Stimulated activated CD8-positive, alpha-beta memory T cell treated with anti-CD3 and anti-CD28 coated beads, Interleukin-12 subunit alpha, Interleukin-12 subunit beta, amount 100 ng/mL, for 1 hour (primary cell): ENCODE measurements at places on chromosomes 7 and 10.

DNA sequence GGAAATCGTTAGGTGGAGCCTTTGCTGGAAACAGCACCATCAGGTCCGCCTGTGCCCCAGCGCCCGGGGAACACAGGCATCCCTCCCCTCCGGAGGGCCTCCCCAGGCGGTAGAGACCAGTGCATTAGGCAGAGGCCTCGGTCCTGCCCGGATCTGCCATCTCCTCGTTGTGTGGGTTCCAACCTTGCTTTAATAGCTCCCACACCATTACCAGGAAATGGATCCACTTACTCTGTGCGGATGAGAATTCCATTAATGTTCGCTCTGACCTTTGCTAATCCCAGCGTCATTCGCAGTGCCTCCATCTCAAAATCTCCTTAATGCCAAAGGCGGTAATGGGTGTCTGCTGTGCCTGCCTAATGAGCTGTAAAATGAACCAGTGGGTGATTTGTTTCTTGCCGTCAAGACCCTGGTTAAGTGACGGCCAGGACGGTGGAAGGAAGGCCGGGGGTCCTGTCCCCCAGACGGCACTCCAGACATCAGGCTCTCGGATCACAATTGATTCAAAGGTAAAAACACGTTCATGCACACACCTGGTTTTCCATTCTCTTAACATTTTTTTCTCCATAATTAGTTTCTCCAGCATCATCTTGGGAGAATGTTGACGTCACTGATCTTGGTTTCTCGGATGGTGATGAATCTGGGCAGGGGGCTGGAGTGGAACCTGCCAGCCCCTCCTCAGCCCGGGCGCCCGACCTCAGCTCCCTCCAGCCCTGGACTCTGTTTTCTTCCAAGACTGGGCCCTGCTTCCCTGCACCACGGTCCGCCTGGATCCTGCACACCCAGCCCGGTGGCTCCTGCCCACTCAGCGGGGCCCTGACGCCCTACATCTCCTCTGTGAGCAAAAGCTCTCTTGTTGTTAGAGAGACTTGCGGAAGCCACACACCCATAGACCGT lies 22.8 kb upstream of the FAM20C start:
- no peak for DNase-seq

DNA sequence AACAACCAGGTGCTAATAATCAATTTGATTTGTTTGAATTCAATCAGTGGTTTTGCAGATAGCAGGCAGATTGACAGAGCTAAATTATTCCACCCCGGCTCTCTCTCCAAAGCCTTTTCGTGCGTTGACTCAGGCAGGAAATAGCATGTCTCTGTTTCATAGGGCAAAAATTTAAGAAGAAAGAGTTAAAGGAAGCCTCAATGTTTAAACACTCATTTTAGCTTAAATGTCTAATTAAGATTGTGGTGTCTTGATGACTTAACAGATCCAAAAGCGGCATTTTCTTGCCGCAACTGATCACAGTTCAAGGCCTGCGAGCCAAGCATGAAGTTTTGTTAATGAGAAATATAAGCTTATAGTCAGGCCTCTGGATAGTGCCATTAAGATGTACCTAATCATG lies 1051.1 kb upstream of the AUTS2 start:
- DNase-seq: no peak

DNA sequence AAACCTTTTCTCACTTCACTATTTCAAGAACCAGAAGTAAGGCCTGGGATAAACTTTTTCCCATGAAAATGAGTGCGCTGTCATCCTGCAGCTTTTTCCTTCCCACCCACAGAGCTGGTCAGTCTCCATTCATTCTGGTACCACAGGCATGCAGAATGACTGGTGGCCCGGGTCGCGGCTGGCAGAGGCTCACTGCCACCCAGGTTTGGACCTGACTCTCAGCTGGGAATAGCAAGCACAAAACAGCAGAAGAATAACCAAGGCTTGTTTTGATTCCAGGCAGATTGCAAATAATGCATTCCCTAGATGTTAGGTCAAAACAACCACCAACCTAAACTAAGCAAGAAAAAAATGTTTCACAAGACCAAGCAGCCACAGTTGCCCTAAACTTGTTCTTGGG lies 190.5 kb upstream of the NRP1 start:
- no peak for DNase-seq

DNA sequence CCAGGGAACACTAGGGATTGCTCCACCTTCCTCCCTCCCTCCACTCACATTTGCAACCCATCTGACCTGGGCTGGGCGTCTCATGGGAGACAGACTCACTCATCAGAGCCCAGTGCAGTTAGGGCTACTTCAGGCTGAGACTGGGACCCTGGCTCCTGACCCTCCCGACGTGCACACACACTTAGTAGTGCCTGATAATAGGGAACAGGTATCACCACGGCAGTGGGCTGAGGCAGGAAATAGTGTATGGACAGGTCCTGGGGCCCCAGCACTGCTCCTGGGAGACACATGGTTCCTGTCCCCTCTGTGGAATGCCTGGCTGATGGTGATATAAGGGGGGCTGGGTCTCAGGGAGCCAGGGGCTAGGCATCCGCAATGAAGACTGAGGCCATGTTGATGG lies 14.3 kb downstream of the AQP1 start:
- DNase-seq: no peak

DNA sequence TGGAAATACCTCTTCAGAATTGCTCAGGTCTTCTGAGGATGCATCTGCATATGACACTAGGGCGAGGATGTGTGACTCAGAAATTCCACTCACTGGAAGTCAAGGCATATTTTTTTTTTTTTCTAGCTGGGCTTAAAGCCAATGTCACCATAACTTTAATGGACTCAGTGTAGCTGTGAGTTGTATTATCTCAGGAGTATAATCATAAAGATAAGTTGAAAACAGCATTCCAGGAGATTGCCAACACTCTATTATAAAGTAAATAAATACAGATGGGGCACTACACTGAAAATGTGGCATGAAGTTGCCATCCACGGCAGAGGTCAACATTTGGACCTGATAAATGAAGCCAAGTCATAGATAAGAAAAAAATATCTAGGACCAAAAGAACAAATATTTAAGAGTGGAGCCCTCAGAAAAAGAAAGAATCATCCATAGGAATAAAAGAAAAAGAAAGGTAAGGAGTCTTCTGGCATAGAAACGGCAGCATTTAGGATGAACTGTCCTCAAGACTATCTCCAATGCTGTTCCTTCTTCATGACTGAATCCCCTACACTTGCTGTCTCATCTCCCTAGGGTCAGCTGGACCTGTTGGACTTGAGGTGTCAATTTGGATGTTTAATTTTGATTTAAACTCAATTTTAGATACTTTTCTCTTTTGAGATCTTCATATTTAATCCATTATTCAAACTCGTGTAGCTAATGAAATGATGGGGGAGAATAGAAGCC lies 72.9 kb upstream of the CAV2 start:
- no peak for DNase-seq

- no peak for DNase-seq
Measured at GRCh38 chr7:94348142-94348541, 46.6 kb upstream of the COL1A2 start.

DNA sequence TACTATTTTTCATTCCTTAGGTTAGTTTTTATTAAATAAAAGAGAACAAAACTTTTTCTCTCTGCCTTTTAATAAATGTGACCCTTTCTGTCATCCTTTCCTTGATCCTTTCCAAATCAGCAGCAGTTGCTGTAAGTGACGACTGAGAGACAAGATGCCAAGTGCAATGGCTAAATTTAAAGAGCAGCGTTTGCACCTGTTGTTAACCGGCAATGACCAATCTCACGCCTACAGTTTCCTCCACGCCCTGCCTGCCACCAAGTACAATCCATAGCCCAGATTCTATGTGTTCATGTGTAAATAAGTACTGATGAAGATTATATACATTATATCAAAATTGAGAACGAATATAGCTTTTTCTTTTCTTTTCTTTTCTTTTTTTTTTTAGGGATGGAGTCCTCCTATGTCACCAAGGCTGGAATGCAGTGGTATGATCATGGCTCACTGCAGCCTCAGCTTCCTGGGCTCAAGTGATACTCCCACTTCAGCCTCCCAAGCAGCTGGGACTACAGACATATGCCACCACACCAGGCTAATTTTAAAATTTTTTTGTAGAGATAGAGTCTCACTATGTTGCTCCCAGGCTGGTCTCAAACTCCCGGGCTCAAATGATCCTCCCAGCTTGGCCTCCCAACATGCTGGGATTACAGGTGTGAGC lies 6.5 kb upstream of the MCU start:
- DNase-seq: no peak
